ENCODE measurements at places on chromosomes 5 and 9. TPM values are rescaled to one million over a fixed set of nuclear protein-coding genes. Genes with fewer than 3 reads are reported as not detected.

The SPATA9 gene
- 0.39 TPM for total RNA-seq

The CDH18 gene
- total RNA-seq, result not detected

The FCN2 gene
- total RNA-seq, result not detected

The PCDHGB6 gene
- 0.73 TPM for total RNA-seq

The ADAMTSL1 gene
- 45.4 TPM for total RNA-seq

The CENPK gene
- 21.1 TPM for total RNA-seq

The NRARP gene
- 35.8 TPM for total RNA-seq

The NDUFS6 gene
- total RNA-seq, result 70.3 TPM

The JMY gene
- total RNA-seq, result 4.5 TPM

The KIF20A gene
- 78.7 TPM for total RNA-seq
